Central memory CD4-positive, alpha-beta T cell (primary cell): ENCODE measurements at places on chromosomes 12 and 14.

- DNase-seq, result peak; percentile 38
Measured at GRCh38 chr14:106442857-106443256, 916.5 kb downstream of the TMEM121 start.

GRCh38 chr12:30845676-30846075, 80.9 kb upstream of the TSPAN11 start:
- no peak for DNase-seq

DNA sequence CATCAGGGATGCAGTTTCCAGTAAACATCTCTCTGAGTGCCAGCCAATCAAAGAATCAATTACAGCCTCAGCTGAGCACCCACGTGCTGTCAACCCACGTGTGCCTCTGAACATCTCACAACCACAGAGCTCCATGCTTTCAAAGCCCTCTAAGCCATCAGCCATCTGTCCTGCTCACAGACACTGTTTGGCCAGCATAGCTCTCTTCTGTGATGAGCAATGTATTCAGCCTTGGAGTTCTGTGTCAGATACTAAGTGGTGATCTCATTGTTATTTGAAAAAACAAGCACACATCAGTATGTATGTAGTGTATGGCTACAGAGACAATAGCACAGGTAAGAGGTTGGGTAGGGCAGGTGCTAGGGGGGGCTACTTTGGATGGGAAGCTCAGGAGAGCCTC, 94.3 kb downstream of the RGS6 start:
- no peak for DNase-seq

DNA sequence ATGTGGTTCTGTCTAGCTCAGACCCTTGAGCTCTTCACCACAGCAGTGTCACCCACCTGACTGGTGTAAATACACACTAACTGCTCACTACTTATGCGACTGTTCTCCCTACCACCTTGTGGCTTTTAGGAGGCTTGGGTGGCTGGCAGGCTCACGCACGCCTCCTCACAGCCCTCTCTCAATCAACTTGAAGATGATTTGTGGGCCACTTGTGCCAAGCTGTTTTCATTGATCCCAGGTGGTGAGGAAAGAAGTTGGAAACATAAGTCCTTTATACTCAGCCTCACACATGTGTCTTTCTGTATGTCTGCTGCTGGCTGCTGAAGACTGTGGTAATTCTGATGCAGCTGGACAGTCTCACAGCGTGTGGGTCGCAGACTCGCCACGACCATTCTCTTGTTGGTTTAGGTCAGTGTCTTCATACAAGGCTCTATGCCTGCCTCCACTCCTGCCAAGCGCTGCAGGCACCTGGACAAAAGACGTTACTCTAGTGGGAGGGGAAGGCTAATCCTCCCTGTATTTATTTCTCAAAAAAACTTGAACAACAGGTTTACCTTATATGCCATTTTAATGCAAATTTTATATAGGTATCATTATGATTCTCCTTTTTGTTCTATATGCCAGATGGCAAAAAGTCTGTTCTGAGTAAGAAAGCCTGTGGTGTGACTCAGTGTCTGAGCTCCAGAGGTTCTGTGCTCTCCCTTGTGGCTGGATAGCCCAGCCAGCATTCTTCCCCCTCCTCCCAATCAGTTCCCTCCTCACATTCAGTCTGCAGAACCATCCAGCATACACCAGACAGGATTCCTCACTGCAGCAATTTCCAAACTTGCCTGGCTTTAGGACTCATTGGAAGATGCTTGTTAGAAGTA, 115.6 kb downstream of the DIP2B start:
- no peak for DNase-seq

GRCh38 chr14:68084256-68084655, 264.7 kb downstream of the RAD51B start:
- no peak for DNase-seq

- no peak for DNase-seq
Measured at GRCh38 chr12:68240079-68240478, 13.3 kb downstream of the IL22 start.
